HepG2 (cell line): ENCODE measurements at places on chromosomes 12 and 14.
A peak's percentile ranks its signal among the peaks of the same experiment; 100 is the strongest.

DNA sequence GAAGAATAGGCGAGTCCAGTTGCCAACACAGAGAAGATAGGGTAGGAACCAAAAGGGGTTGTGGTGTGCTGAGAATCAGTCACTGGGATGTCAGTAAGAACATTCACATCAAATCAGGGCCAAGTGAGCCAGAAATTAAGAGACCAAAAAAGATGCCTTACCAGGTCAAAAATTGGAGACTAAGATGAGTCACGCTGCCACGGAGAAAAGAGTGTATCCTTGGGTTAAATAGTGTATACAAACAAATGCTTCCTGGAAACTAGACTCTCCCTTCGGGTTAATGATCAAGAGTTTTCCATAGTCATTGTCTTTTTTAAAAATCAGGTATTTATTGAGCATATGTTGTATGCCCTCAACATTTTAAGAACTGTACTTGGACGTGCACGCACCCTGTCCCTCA, 45.2 kb upstream of the BAZ1A start:
- no peak for DNase-seq

DNA sequence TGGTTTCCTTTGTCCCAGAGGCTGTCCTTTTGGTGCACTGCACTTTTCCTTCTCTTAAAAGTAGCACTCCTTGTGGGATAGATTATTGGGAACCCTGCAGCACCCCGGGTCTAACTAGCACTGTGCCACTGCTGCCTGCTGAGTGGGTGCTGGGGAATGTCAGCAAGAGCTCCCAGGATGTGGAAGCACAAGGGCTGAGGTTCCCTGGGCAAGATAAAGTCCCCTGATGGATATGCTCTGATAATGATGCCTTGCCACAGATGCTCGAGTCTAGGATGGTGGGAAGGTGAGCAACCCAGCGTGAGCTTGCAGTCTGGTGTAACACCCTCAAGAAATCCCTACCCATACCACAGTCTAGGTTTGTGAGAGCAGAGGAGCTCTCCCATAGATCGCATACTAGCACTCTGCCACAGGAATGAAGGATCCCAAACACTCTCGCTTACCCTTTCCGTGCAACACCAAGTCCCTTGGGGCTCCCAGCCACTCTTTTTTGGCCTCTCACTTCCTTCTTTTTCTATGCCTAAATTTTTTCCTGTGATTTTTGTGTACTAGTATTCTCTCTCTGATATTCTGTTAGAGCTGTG, 32.6 kb downstream of the USP15 start:
- DNase-seq: no peak

GRCh38 chr12:39835517-39836489, 216.2 kb upstream of the ABCD2 start:
- DNase-seq: no peak

GRCh38 chr12:102954134-102954533, 3.3 kb upstream of the ASCL1 start:
- no peak for DNase-seq

GRCh38 chr14:66495218-66496098, 9.3 kb downstream of the CCDC196 start:
- DNase-seq: peak; percentile 65

DNA sequence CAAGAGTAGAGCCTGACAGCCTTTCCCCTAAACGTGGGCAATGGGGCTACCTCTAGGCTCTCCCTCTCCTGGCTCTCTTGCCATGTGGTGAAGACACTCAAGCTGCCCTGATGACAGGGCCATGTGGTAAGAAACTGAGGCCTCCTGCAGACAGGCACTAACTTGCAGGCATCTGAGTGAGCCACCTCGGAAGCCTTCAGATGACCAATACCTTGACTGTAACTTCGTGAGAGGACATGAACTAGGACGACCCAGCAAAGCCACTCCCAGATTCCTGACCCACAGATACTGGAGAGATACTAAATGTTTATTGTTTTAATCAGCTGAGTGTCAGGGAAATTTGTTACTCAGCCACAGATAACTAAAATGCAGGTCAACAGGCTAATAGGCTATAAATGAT, 96.4 kb downstream of the EFCAB11 start:
- no peak for DNase-seq

DNA sequence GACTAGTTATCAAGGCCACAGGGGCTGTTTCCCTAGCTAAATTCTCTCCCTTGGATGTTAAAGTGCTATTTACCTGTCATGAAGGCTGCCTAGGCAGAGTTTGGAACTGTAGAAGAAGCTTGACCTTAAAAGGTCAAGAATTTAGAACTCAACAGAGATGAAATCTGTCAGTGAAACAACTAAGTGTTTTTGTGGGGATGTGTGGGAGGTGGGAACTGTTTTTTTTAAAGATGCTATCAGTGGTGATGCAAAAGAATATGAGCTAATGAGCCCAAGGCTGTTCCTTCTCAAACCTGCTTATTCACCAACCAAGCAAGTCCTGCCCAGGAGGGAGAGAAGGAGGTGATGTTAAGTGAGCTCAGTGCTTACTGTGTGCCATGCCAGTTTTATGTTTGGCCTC, 40.8 kb upstream of the POC1B start:
- DNase-seq: no peak

DNA sequence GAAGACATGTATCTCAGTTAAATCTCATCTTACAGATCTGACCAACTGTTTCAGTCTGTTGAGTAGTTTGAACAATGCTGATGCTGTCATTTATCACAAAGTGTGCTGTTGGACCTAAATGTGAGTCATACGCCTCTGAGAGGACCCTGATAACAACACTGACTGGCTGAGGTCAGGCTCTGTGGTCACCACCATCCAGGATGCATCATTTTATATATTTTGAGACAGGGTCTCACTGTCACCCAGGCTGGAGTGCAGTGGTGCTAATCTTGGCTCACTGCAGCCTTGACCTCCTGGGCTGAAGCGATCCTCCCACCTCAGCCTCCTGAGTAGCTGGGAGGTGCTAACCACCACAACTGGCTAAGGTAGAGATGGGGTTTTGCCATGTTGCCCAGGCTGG, 181.0 kb upstream of the RGS6 start:
- DNase-seq: no peak

- no peak for DNase-seq
Measured at GRCh38 chr12:3704512-3705353, 48.2 kb downstream of the CRACR2A start.

- DNase-seq: no peak
Measured at GRCh38 chr12:22282283-22282682, 52.2 kb downstream of the ST8SIA1 start.

DNA sequence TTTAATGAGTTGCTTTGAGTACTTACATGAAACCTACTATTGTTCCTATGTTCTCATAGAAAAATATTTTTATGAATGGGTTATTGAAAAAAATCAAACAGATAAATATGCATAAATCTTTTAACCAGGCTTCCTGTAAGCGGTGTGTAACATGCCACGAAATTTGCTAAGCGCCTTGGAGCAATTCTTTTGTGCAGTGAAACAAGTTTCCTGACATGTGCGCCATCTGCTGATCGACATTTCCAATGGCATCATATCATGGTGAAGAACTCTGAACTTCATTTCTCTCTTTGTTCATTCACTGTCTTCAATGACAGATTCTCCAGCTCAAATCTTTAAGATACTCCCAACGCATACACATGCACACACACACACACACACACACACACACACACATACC, 145.6 kb upstream of the NAV3 start:
- DNase-seq: peak; percentile 56

- peak; percentile 97 for DNase-seq
Measured at GRCh38 chr12:65327207-65328076, 49.0 kb downstream of the MSRB3 start.

DNA sequence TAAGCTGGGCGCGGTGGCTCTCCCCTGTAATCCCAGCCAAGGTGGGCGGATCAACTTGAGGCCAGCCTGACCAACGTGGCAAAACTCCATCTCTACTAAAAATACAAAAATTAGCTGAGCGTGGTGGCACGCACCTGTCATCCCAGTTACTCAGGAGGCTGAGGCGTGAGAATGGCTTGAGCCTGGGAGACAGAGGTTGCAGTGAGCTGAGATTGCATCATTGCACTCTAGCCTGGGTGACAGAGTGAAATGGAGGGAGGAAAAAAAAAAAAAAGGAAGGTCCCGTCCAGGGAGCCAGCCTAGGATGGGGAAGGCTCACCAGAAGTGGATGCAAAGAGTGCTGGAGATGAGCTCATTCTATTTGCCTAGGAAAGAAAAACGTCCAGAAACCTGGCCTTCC, 1.9 kb upstream of the CD27 start:
- DNase-seq: no peak

GRCh38 chr14:97218691-97219430, 421.7 kb downstream of the VRK1 start:
- no peak for DNase-seq

GRCh38 chr14:50773632-50774541, 57.1 kb downstream of the NIN start:
- DNase-seq: peak; percentile 11

GRCh38 chr14:66405158-66405557, 81.0 kb upstream of the CCDC196 start:
- DNase-seq: no peak

- no peak for DNase-seq
Measured at GRCh38 chr14:68734231-68734732, 58.6 kb downstream of the ZFP36L1 start.

GRCh38 chr14:81006266-81006665, 50.8 kb downstream of the TSHR start:
- DNase-seq: no peak

DNA sequence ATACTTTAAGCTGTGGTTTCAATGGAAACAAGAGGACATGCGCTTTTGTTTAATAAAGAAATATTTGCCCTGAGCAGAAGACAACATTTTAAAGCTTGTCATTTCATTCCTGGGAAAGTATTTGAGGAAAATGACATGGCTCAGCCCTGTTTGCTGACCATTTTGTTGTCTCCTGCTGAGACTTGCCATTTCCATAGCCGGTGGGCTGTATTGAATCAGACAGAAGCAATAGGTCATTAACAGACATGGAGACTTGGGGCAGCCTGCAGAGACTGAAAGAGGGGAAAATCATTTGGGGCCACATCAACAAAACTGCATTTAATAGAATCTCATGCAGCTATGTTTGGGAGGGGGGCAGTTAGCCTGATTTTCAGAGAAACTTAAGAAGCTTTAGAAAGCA, 443.0 kb downstream of the NPAS3 start:
- DNase-seq: no peak

DNA sequence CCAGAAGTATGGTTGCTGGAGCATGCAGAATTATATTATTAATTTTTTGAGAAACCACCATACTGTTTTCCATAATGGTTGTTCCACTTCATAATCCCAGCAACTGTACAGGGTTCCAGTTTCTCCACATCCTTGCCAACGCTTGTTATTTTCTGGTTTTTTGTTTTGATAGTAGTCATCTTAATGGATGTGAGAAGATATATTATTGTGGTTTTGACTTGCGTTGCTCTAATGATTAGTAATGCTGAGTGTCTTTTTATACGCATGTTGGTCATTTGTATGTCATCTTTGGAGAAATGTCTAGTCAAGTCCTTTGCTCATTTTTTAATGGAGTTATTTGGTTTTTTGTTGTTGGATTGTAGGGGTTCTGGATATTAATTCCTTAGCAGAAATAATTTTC, 58.1 kb downstream of the DAAM1 start:
- DNase-seq: no peak

DNA sequence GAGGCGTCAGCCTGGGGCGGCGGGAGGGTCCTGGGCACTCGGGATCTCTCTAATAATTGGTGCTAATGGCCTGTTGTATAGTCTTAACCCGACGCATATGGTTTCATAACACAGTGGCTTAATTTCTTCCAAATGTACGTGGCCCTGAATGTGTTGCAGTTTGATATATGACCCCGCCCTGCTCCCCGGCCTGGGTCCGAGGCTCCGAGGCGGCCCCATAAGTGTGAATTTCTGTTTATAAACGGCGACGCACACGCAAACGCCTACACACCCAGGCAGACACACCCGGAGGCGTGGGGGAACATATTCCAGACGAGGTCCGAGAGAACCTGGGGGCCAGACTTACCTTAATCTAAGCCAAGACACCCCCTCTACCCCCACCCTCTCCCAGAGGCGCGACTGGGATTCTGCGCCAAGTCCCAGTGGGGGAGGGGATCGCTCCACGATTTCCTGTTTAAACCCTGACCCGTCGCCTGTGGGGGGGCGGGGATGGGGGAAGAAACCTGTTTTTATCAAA, 9.7 kb upstream of the HOXC6 start:
- no peak for DNase-seq

DNA sequence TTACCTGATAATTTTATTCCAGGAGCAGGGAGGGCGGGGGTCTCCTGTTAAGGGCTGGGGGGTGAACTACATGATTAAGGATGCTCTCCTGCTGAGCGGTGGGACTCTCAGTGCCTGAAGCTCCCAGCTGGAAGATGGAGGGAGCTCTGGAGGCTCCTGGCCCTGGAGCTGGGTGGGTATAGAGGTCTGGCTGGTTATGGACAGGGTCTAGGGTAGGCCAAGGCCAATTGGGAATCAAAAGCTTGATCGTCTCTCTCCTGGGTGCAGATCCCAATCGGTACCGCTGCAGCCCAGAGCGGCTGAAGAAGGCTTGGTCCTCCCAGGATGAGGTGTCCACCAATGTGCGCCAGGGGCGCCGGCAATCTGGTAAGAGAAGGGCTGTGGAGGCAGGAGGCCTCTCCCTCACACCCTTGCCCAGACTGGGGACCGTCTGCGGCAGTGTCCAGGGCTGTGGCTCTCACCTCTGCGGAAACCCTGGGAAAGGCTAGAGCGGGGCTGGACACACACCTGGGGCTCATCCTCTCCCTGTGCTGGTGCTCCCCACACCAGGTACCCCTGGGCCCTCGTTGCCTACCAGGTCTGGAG, 28.4 kb downstream of the PLEKHG3 start:
- DNase-seq: no peak

- DNase-seq: peak; percentile 34
Measured at GRCh38 chr14:92589213-92589852, 75.8 kb downstream of the RIN3 start.

DNA sequence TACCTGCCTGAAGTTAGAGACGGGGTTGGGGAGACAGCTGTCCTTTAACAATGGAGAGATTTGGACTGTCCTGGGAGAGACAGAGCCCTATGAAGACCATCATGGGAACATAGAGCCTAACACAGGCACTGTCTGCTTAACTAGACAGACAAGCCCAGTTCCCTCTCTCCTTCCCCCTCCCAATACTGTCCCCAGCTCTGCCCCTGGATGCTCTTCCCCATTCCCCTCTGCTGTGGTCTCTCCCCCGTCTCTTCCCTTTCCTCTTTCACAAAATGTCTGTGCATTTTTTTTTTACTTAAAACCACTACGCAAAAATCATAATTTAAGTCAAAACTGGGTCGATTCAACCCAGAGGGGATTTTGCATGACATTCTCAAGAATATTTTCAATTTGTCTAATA, 232.9 kb downstream of the CHST11 start:
- DNase-seq: no peak

- no peak for DNase-seq
Measured at GRCh38 chr12:159156-159782, 54.7 kb downstream of the SLC6A12 start.

GRCh38 chr12:62930546-62931425, 4.2 kb downstream of the PPM1H start:
- DNase-seq: no peak

DNA sequence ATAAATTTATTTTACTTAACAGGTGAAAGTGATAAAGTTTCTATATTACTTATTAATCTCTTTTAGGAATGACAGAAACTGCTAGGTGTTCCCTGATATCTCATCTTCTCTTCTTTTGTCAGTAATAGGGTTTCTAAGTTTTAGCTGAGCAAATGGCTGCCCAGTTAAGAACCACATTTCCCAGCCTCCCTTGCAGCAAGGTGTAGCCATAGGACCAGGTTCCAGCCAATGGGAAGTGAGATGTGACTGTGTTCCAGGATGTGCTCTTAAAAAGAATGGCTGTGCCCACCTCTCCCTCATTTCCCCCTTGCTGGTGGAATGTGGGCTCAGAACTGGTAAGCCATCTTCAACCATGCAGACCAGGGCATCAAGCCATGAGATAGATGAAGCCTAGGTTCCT, 165.6 kb downstream of the HELB start:
- DNase-seq: no peak
